ENCODE measurements at places on chromosomes 3 and 15.
A peak's percentile ranks its signal among the peaks of the same experiment; 100 is the strongest.

DNA sequence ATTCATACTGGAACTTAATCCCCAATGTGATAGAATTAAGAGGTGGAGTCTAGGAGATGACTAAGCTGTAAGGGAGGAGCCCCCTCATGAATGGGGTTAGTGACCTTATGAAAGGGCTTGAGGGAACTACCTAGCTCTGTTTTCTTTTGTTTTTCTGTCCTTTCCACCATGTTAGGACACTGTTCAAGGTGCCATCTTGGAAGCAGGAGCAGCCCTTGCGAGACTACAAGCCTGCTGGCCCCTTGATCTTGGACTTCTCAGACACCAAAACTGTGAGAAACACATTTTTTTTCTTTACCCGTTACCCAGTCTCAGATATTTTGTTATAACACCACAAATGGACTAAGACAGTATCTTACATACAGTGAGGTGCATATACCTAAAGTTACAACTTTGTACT lies 26.5 kb downstream of the GOLGA6A start:
- DNase-seq = no peak

DNA sequence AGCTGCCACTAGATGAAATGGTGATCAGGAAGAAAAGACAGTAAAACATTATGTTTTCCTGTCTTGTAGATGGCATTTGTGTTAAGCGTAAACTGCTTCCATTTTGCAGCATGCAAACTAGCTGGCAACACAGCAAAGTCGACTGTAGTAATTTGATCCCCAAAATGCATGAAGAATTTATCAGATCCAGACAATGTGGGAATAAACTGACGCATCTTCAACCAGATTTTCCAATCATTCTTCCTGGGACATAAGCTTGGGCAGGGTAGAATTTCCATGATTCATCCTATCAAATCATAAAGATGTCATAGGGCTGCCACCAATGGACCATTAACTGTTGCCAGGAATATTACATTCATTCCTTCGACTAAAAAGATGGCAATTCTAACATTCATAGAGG lies 260.3 kb downstream of the ERC2 start:
- DNase-seq = no peak

DNA sequence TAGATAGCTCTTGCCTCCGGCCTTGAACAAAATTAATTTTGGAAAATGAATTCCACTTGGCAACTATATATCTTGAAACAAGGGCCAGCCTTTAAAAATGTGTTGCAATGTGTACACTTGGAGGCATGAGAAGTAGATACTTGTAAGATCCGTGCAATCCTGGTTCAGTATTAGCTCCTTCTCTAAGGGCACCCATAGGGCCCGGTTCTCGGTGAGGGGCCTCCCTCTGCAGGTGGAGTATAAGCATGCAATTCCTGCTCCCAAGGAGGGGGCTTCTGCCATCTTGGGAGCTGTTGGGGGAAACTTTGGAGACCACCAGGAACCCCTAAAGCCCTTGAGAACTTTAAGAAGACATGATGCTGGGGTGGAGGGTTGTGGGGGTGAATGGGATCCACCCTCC lies 388.7 kb upstream of the RGMA start:
- DNase-seq = no peak

GRCh38 chr3:42723219-42723618 lies 20.6 kb upstream of the HHATL start:
- no peak for DNase-seq

DNA sequence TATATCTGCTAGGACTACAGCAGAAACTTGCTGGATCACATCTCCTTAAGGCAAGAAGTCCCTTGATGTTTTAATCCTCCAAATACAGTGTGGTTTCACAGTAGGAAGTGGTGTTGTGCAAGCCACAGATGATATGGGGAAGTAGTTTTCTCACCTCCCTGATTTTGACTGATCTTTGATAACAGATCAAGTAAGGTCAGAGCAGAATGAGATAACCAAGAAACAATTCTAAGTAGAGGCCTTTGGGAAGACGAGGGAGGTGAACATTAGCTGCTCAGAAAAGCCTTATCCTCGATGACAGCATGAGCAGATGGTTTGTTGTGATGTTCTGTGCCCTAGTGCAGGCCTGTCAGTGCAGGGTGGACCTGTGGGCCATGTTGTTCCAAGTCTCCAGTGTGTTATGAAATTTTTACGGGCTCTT lies 61.3 kb downstream of the RIOX2 start:
- DNase-seq = no peak

- no peak for DNase-seq
Measured at GRCh38 chr15:92707880-92708551, 52.4 kb upstream of the FAM174B start.

DNA sequence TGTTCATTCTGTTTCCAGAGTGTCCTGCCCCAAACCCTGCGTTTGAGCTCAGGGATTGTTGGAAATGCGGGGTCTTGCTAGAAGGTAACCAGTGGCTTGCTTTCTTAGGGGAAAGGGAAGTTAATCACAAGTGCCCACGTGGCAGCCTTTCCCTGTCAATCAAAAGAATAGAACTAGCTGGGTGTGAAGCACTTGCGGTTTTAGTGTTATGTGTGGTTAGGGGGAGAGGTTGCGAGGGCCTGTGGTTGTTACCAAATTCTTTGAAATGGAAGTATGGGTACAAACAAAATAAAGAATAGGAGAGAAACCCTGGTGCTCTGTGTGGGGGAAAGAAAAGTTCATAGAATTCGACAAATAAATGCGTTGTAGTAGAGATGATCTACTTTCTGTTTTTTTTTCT lies 67.6 kb downstream of the FNDC3B start:
- peak; percentile 24 for DNase-seq

DNA sequence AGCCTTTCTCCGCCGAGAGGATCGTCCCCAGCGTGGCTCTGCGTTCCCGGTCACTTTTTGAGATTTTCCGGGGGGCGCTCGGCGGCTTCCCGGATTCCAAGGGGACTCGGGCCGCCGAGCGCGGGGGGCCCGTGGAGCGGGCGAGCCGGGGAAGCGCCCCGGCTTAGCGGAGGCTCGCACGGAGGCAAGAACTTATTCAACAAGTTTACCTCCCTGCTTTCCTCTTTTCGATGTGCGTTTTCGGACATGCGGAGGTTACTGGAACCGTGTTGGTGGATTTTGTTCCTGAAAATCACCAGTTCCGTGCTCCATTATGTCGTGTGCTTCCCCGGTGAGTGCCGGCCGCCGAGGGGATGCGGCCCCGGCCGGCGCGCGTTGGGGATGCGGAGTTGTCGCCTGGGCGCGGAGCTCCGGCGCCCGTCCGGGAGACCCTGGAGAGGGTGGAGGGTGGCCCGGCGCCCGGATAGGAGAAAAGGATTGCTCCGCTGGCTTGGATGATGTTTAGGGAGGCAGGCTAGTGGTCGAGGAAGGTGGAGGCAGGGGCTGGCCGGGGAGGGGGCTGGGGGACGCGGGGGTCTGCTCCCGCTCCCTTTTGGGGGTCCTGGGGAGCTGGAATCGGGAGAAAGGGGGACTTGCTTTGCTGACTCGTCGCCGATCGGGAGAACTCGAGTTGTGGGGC lies 810 bp downstream of the PTPRG start:
- no peak for DNase-seq

DNA sequence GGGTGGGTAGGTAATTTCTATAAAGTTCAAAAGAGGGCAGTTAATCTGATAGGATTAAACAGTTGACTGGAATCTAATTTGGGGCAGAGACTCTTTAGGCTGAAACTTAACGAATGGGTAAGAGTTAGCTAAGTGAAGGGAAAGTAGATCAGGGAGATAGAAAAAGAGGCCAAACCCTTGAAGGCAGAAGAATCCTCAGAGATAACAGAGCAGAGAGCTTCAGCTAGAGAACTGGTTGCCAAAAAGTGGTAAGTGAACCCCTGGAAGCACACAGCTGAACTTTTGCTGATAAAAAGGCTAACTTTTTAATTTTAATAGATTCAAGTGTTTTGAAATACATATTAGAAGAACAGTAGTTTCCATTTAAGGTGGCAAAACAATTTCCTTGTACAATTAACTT lies 99.2 kb downstream of the FHIT start:
- no peak for DNase-seq

GRCh38 chr3:59559721-59560435 lies 510.1 kb upstream of the CFAP20DC start:
- peak; percentile 20 for DNase-seq

DNA sequence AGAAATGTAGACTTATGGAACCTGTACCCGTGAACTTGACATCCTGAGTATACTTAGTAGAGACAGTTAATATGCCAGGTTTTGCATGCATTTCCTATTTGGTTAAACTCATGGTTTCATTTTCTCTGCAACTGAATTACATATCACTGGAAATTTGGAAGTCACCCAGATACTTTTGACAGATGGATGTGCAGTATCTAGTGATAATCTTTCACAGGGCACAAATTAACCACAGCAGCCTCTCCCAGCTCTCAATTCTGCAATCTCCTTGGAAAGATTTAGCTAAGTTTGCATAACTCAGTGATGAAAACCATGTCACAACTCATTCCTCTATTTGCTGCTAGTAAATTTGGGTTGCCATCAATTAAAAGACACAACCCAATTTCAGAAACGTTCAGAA lies 162.3 kb upstream of the TPM1 start:
- no peak for DNase-seq

GRCh38 chr3:38647217-38647970 lies 2.1 kb downstream of the SCN5A start:
- DNase-seq = no peak

- no peak for DNase-seq
Measured at GRCh38 chr3:128973988-128974564, 19.8 kb downstream of the CFAP92 start.

DNA sequence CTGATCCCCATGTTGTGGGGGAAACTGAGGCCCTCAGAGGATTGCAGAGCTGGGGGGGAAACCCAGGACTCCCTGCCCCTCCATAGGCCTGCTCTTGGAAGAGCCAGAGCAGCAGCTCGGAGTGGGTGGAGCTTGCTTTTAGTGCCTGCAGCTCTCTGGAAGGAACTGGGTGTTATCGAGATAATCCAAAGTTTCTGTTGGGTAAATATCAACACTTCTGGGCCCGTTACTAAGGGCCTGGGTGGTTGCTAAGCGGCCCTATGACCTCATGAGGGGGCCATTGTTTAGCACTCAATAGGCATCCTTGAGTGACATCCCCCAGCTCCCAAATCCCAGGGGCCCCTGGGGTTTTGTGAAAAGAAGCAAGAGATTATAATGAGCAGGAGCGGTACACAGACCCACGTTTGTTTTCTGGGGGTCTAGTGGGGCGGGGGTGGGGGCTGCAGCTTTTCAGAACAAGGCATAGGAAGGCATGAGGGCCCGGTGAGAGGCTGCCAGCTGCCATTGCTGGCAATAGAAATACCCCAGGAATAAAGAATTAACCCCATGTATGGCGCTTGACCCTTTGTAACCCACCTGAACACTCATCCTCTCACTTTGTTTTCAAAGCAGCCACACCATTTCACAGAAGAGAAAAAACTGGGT lies 48.3 kb upstream of the ATP2B2 start:
- no peak for DNase-seq

DNA sequence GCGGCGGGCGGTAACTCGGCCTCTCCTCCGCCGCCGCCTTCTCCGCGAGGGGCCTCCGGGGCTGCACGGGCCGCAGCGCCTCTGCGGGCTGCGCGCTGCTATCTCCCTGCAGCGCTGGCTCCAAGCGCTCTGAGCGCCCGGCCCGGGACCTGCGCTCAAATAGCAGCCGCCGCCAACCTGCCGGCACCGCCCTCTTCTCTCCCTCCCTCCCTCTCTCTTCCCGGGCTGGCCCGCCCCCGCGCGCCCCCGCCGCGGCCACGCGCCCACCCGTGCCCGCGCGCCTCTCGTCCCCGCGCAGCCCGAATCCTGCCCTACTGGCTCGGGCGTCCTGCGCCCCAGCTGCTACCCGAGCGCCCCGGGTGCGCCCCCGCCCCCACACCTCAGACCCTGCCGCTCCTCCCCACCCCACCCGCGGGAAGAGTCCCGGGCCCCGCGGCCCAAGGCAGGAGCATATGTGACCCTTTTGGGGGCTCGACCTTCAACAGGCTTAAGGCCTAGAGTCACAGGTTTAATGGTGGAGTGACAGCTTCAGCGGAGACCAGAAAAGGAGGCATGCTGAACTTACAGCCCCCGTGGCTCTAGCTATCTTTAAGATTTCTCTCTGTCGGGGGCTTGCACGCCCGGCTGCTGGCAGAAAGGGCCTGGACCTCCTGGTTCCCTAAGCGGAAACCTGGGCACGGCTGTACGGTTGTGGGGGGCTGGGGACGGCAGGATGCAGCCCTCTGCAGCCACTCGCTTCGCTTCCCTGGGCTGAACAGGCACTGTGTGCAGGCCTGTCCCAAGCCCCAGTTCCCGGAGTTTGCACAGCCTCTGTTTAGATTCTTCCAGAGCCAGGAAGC lies at the start of gene CACNA2D2:
TSS of gene CACNA2D2 (minus strand) at position 131 of the 839 bp plus-strand sequence. CDS start 211 bp downstream, outside the sequence.
- peak; percentile 7 for DNase-seq

- DNase-seq = no peak
Measured at GRCh38 chr3:68207327-68207726, 552.9 kb upstream of the SUCLG2 start.

- no peak for DNase-seq
Measured at GRCh38 chr15:70062321-70062956, 35.3 kb downstream of the TLE3 start.

GRCh38 chr3:191959876-191960413 lies 499.0 kb downstream of the PYDC2 start:
- DNase-seq = no peak
